ENCODE measurements at places on chromosomes 13 and 19.

DNA sequence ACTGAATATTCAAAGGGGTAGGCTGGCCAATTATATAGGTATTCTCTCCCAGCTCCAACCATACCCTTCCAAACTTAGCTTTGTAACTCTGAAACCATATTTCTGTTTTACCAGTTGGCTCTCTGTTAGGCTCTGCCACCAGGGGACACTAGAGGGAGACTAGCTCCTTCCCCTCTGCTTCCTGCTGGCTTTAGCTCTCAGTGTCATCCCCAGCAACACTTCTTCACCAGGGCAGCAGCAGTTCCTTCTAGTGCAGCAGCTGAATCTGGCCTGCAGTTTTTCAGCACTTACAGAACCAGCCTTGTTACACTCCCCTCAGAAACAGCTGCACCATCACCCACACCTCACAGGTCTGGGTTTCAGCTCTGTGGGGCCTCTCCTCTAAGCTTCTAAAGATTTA is 51.0 kb upstream of the DOCK9 start:
- DNase-seq, result no peak

DNA sequence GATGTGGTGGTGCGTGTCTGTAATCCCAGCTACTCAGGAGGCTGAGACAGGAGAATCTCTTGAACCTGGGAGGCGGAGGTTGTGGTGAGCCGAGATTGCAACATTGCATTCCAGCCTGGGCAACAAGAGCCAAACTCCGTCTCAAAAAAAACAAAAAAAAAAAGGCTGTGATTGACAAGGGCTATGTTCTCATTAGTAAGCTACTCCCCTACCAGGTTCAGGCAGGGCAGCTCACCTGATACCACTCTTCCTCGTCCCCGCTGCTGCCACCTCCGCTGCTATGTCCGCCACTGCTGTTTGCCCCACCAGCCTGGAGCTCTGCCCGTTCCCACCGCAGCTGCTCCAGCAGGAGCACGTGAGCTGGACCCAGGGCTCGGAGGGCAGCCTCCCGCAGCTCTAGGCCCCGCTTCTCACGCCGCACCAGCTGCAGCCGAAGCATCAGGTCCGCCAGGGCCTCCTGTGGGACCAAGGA is 9.4 kb downstream of the USHBP1 start:
- DNase-seq, result no peak

GRCh38 chr13:50664951-50665350 is 178.5 kb downstream of the DLEU7 start:
- DNase-seq, result peak; percentile 2

DNA sequence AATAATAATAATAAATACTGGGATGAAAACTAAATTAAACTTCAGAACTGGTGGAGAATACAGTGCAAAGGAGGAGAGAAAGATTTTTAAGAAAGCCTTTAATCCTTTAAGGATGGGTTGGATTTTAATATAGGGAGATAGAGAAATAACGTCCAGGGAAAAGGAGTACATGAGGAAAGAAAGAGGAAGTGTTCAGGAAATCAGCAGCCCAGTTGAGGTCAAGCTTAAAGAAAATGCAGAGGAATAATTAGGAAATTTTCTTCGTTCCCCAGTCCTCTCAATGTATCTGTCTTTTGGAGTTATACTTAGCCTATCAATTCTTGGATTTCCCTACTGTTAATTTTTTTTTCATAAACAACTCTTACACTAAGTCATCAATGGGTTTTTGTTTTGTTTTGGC is 47.7 kb downstream of the INTS6 start:
- no peak for DNase-seq

Data from DMS 273 treated with DMSO at 0.1 percent for 48 hours (cell line).